ENCODE measurements at places on chromosomes 1 and 21.

DNA sequence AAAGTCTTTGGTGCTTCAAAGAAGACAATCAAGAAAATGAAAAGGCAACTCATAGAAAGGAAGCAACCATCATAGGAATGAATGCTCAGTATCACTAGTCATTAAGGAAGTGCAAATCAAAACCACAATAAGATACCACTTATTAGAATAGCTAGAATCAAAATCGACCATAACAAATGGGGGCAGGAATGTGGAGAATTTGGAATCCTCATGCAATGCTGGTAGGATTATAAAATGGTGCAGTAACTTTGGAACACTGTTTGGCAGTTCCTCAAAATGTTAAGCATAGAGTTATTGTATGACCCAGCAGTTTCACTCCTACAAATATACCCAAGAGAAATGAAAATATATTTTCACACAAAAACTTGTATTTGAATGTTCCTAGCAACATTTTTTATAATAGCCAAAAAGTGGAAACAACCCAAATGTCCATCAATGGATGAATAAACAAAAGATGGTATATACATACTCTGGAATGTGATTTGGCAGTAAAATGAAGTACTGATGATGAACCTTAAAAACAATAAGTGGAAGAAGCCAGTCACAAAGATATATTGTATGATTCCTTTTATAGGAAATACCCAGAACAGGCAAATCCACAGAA, 105.6 kb downstream of the MIS18A start:
- DNase-seq, result no peak

GRCh38 chr1:233045588-233045987, 95.2 kb downstream of the NTPCR start:
- no peak for DNase-seq

DNA sequence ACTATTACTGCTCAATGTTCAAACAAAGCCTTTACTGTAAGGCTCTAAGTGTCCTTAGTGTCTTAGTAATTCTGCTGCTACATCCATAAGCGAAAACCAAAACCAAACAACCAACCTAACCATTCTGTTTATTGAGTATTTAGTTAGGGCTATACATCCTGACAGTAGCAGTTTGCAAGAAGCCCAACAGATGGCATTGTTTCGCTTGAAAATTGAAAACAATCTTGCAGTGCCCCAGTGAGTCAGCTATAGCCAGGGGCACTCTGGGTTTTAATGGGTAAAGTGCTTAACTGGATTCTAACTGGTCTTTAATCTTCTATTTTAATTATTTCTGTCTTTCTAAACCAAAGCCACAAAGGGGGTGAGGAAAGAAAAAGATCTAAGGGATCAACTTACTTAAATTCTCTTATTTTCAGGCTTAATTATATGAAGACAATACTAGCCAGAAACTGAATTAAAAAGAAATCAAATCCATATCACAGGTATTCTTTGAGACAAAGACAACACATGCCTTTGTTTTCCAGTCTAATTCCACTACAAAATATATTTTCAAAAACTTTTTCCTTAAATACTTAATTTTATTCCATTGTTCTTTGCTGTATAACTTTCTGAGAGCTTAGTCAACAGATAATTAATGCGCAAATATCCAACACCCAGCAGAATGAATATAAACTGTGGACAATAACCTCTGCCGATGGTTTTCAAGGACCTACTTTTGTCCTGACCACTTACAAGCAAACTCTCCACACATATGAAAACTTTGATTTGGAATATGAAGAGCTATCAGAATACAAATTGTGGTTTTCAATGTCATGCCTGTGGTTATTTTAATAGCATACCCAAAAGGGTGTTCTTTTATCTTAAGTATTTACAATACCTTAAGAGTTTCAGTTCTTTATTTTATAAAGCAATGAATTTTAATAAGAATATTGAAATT, 15.2 kb downstream of the POGZ start:
- peak; percentile 88 for DNase-seq

GRCh38 chr1:1678581-1679380, 13.8 kb downstream of the SLC35E2B start:
- no peak for DNase-seq

GRCh38 chr1:210259561-210259960, 27.0 kb downstream of the SERTAD4 start:
- DNase-seq, result no peak

- no peak for DNase-seq
Measured at GRCh38 chr21:42396799-42397745, 1.2 kb upstream of the TMPRSS3 start.

DNA sequence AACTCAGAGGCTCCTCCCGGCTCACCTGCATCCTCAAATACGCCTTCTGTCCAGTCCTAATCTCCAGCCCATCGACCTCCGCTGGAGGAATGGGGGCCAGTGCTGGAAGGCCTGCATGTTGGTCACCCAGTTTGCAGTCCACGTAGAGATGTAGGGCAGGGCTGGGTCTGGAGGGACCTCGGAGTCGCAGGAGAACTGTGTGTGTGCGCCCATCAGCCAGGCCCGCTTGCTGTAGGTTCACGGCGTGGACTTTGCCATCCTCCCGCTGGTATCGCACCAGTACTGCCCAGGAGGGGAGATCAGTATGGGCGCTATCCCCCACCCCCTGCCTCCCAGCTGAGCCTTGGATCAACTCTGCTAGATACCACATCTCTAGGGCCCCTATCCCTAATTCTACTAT, 2.7 kb downstream of the THBS3 start:
- no peak for DNase-seq
